ENCODE measurements at places on chromosomes 13 and 19.

DNA sequence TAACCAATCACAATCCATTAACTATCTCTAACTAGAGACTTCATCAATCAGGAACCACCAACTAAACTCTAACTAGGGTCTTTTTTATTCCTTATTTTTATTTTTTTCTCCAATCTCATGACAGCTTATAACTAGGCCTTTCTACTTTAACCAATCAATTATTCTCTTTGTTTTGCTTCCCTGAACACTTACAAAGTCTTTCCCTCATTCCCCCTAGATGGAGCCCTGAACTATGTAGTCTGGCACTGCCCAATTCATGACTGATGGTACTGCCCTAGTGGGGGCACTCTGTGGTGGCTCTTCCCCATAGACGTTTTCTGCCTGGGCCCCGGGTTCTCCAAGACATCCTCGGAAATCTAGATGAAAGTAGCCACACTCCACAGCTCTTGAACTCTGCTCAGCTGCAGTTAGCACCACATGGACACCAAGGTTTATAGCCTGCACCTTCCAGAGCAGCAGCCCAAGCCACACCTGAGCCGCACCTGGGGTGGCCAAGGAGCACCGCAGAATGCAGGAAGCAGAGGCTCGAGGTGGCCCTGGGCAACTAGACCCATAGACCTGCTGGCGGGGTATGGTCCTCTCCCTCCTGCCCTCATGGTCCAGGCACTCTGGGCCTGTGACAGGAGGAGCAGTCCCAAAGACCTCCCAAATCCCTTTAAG, 6.6 kb downstream of the ATP7B start:
- DNase-seq = no peak

DNA sequence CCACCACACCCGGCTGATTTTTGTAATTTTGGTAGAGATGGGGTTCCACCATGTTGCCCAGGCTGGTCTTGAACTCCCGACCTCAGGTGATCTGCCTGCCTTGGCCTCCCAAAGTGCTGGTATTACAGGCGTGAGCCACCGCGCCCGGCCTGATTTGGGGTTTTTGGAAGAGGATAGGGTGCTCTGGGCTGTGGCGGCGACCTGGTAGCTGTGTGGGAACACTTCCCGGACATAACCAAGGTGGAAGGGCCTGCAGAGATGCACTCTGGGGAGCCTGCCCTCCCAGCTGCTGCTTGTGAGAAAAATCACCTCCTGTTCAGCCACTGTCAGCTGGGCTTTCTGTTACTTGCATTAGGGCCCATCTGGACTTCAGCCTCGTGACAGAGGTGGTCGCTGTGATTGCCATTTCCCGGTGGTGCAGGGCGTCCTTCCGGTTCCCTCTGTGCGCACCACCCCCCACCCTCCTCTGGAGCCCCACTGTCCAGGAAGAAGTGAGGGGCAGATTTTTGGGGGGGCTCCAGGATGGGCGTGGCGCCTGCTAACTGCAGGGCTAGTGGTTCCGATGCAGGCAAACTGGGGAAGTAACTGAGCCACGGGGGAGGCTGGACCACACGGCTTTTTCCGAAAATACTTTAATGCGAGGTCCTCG, 7.5 kb downstream of the IL4I1 start:
- DNase-seq = no peak

DNA sequence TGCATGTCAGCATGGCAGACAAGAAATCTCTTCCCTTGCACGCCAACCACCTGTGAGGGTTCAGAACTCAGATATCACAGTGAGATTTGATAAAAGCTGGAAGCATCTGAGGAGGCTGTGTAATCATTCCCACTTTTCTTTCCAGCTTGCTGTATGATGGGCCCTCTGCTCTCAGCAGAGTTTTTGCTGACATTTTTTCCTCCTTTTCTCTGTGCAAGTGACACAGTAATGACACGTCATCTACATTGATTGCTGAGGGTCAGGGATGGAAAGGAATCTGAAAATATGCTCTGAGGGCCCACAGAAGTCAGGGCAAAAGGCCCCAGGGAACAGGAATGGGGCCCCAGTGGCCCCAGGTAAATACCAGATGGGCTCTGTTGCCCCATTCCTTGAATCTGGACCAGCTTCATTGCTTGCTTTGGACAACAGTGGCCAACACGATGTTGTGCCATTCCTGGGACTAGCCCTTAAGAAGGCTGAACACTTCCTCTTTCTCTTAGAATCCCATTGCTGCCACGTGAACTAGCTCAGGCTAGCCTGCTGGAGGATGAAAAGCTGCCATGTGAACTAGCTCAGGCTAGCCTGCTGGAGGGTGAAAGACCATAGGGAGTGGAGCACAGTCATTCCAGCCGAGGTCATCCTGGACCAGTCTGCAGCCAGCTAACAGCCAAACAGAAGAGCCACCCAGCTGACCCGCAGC, 68.2 kb downstream of the CACNA1A start:
- peak; percentile 35 for DNase-seq

GRCh38 chr19:8459520-8460270, 14.9 kb downstream of the HNRNPM start:
- DNase-seq = no peak

GRCh38 chr13:73754727-73755292, 379.4 kb downstream of the KLF12 start:
- DNase-seq = peak; percentile 57

Measured in Ammon's horn (tissue), 1 donor.